ENCODE measurements at places on chromosomes 7 and 10.

DNA sequence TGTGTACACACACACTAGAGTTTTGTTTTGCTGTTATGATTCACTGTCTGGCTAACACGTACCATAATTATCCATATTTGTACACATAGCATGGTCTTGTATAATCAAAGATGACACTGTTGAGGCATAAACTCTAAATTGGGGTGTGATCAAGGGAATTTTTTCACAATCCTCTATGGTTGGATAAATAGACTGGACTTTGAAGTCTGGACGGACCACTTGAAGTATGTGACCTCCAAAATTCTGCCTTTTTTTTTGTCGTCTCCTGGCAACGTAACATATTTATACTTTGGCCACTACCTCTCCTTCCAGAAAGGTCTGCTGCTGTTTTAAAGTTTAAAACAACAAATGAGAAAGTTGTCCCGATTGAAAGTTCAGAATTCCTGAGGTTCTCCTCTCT is 193.4 kb downstream of the CACNB2 start:
- DNase-seq, result no peak

- no peak for DNase-seq
Measured at GRCh38 chr7:81519886-81520285, 250.0 kb downstream of the HGF start.

- DNase-seq, result no peak
Measured at GRCh38 chr10:124150189-124150806, 56.9 kb upstream of the CHST15 start.

- no peak for DNase-seq
Measured at GRCh38 chr10:43970717-43971116, 322.0 kb upstream of the ZNF32 start.

- DNase-seq, result no peak
Measured at GRCh38 chr10:120486671-120487205, 29.7 kb downstream of the PLPP4 start.

DNA sequence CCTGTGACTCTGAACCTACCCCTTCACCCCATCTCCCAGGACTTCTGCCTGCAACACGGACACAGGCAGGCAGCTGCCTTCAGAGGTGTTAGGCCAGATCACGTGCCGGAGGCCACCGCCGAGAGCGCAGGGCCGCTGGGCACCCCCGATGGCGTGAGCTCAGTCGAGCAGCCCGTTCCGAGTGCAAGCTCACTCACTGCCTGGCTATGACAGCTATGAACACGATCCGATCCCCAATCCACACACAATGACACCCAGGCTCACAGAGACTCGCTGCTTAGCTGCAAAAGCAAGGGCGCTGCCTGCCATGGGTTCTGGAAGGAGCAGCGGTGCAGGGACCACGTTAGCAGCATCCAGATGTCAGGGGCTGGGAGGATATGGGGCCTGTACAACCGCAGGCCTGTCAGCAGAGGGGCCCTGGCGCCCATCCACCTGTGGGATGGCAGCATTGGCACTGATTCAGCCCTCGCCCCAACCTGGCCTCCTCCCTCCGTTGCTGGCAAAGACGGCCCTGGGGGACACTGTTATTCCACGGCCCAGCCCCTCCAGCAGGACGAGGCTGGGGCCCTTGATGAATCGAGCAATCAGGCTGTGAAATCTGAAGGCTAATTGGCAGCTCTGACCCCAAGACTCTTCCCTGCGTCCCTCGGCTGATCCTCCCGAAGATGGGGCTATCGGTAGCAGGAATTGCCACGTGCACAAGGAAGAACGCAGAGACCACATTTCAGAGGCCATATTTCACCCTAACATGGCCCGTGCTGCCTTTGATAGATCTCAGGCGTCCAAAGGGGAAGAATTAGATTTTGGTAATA is 230.1 kb downstream of the ELFN1 start:
- no peak for DNase-seq

- DNase-seq, result no peak
Measured at GRCh38 chr10:99532687-99533495, at the start of gene NKX2-3. TSS of gene NKX2-3 (plus strand) at chr10:99532942. CDS start at chr10:99533132, 190 bp downstream.

- DNase-seq, result no peak
Measured at GRCh38 chr10:22710139-22710745, 4.1 kb downstream of the PIP4K2A start.

DNA sequence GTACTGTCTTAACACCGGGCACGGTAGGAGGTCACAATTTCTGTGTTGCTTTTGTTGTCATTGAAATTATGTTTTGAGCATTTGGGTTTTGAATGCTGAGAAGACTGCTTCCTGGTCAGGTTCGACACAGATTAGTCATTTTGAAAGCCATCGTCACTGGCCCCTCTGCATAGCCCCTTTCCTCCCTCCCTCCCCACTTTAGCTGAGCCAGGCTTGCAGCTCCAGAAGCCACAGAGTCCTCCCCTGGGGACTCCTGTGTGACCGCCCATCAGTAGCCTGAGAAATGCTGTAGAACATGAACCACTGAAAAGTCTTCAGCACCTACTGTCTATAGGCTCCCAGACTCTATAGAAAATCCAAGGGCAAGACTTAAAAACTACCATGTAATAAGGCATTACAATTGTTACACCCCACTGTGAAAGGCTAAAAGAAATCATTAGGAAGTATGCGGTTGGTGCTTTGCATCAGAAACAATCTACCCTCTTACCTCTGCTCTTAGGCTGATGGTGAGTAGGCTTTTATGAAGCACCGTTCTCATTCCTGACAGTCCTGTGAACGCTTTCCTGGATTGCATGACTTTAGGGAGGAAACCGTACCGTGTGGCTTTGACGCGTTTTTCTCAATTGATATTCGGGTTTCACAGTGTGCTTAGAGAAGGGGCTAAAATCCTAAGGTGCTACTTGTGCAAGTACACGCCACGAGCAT is 24.8 kb downstream of the JCAD start:
- DNase-seq, result no peak

GRCh38 chr10:70565556-70566514 is 36.7 kb downstream of the PRF1 start:
- DNase-seq, result no peak

GRCh38 chr10:5585517-5586206 is 60.9 kb downstream of the CALML3 start:
- DNase-seq, result no peak

DNA sequence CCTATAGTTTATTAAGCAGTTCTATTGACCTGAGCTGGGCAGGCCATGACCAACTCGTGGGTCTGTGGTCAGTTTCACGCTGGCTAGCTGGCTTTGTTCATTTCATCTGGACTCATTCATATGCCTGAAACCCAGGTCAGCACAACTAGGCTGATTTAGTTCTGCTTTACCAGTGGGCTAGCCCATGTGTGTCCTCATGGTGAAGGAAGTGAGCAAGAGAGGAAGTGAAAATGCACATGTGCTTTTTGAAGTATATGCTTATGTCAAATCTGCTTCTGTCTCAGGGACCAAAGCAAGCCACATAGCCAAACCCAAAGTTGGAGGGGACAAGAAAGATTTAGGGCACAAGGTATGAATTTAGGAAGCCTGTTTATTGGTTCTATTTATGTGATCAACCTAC is 154.5 kb downstream of the RNF133 start:
- no peak for DNase-seq

DNA sequence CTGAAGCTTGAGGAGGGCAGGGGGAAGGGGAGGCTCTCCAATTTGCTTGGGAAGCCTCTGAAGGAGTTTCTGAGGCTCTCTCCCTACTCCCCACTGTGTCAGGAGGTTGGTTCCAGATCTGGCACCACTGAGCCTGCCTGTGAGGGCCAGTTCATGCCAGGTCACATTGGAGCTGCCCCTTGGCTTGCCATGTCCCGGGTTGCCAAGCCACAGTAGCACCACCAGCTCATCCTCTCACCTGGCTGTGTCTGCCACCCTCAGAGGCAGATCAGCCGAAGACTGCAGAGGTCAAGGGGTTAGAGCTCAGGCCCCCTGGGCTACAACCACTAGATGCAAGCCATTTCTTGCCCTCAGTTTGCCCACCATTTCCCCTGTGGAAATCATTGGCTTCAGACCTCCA is 3.1 kb downstream of the C10orf71 start:
- no peak for DNase-seq

DNA sequence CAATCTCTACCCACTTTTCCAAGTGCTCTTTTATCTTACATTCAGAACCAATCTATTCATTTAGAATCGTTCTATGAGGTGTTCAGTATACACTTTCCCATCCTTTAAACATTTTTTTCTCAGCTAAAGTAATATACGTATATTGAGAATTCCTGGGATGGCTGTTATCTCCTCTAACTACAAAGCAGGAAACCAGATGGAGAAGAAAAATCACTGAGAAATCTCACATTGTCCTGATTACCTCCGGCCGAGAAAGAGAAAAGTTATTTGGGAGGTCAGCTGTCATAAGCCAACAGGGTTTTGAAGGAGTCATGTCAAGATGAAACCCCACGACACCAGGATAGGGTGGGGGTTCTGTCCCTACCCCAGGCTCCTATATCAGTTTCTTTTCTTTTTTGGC is 99.2 kb upstream of the KDM7A start:
- no peak for DNase-seq

GRCh38 chr7:55563596-55564325 is 8.5 kb downstream of the VOPP1 start:
- no peak for DNase-seq

DNA sequence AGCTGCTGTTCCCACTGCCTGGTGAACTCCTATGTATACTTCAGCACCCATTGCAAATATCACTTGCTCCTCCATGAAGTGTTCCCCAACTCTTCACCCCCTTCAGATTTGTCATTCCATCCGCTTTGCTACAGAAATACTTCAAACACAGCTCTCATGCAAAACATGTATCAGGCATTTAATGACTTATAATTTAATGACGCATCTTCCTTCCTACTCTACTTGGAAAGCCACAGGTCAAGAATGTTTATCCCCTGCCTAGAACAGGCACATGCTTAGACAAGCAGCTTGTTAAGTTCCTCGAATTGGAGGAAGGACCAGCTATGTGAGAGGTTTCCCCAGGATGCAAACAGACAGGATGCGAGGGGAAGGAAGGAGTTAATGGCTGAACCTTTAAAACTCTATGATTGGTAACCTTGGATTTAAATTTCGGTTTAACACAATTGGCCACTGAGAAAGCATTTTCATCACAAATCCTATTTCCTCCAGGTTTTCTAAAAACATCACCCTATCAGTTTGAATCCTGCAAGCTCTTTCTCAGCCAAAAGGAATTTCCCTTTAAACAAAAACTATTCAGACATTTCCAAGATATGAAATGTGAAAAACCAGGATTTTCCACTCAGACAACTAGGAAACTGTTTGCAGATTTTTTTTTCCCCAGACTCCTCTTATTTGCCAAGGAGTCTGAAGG is 11.5 kb downstream of the CREB3L2 start:
- DNase-seq, result no peak

GRCh38 chr7:117858712-117859111 is 14.5 kb downstream of the CTTNBP2 start:
- no peak for DNase-seq

DNA sequence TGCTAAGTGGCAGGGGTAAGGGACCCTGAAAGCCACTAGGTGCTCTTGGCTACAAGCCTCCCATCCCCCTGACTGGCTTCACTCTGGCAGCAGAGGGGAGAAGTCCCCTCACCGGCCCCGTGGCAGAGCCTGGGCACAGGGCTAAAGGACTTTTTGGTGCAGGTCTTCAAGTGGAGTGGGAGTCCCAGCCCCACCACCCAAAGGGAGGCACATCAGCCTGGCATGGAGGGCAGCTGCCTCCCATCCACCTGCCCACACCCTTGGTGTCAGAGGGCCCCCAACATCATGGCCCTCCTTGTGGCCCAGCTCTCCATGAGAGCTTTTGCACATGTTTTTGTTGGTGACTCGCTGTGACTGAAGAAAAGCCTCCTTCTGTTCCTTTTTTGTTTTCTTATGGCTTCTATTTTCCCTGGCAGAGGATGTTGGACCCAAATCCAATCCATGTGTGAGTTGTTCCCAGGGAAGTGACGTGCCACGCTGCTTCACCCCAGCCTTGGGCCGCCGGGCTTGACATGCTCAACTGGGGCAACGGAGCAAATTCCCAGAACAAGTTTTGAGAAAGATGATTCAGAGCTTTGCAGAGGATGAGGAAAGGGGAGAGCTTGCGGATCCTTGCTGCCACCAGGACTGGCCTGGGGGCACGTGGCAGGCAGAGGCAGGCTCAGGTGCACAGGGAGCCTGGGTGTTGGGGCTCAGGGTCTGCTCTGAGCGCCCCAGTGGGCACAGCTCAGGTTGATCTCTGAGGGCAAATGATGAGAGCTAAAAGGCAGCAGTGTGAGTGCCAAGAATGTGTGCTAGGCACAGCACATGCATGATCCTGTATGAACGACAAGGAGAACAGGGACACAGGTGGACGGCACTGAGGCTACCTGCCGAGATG is 1.9 kb upstream of the AEBP1 start:
- no peak for DNase-seq

GRCh38 chr10:130421909-130422308 is 285.7 kb downstream of the GLRX3 start:
- DNase-seq, result no peak

DNA sequence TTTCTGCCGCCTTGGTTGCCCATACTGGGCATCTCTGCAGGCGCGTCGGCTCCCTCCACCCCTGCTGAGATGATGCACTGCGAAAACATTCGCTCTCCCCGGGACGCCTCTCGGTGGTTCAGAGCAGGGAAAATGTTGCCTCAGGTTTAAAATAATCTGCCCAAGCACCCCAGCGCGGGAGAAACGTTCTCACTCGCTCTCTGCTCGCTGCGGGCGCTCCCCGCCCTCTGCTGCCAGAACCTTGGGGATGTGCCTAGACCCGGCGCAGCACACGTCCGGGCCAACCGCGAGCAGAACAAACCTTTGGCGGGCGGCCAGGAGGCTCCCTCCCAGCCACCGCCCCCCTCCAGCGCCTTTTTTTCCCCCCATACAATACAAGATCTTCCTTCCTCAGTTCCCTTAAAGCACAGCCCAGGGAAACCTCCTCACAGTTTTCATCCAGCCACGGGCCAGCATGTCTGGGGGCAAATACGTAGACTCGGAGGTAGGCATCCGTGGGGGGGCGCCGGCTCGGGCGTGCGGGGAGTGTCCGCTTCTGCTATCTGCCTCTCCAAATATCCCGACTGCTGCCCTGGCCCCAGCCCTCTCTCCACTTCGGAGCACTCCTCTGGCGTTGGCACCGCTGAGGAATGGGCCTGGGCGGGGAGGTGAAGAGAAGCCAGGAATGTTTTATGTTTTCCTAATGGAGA is at the start of gene CAV1:
CAV1 (plus strand) TSS at position 428 of the 689 bp plus-strand sequence; CDS start at position 455, 27 bp downstream.
- DNase-seq, result no peak

DNA sequence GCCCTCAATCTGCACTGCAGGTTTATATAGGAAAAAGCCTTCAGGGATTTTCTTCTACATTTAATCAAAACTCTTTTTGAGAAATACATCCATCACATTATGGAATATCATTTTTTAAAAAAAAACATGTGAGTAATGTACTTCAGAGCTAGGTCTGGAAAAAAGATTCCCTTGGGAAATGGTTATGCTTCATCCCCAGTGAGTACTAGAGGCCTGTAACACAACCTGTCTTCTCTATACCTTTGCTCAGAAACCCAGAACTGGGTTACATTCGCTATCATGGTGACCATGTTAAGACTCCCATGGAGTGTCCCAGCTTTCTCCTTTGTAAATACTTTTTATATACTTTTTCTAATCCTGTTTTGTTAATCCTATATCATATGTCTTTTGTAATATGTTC is 186.9 kb downstream of the LRRTM3 start:
- no peak for DNase-seq

- DNase-seq, result no peak
Measured at GRCh38 chr7:130614449-130614848, 54.1 kb downstream of the COPG2 start.

GRCh38 chr10:43409385-43410109 is 561 bp upstream of the HNRNPF start:
- DNase-seq, result peak; percentile 51

All from activated T-helper 1 cell treated with anti-CD3 and anti-CD28 coated beads, Interleukin-2, amount 50 U/mL, for 16 hours (primary cell).